Foreskin fibroblast (primary cell): ENCODE measurements at places on chromosomes 5 and 9.

DNA sequence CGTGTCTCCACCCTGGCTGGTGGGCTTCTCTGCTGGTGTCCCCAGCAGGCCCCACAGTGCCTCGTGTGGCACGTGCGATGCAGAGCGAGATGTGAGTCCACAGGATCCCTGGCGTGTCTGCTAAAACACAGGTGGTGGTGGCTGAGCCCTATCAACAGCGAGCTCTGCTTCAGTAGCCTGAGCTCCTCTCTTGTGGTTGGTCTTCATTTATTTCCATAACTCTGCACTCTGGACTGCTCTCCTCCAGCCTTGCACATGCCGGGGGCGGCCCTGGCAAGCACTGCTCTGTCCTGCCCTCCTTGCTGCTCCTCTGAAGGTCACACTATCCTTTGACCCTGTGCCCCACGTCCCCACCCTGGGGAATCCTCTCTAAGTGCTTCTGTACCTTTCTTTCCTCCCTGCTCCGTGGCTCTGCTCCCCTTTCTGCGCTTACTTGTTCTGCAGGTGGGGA lies 59.2 kb downstream of the NSUN2 start:
- no peak for DNase-seq

DNA sequence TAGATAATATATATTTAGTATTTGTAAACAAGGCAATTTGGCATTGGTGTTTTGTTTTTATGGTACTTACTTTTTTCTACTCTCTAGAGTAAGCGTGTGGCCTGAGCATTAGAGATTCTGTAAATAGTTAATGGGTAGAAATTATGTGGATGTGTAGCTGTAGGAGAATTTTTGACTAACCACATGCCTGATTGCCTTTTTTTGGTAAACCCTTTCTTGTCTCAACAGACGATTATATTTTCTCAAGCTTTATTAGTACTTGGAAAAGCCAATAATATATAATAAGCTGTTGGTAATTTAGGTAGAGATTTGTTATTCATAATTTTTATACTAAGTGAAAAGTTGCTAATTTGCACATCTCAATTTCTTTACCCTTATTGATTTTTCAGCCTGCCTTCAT lies 76.8 kb downstream of the FCHO2 start:
- DNase-seq, result no peak

- DNase-seq, result no peak
Measured at GRCh38 chr5:71529682-71530081, 57.5 kb upstream of the MCCC2 start.

GRCh38 chr5:52466113-52466512 lies 321.6 kb upstream of the ITGA1 start:
- no peak for DNase-seq

- no peak for DNase-seq
Measured at GRCh38 chr9:69176471-69177171, 2.5 kb downstream of the TJP2 start.

DNA sequence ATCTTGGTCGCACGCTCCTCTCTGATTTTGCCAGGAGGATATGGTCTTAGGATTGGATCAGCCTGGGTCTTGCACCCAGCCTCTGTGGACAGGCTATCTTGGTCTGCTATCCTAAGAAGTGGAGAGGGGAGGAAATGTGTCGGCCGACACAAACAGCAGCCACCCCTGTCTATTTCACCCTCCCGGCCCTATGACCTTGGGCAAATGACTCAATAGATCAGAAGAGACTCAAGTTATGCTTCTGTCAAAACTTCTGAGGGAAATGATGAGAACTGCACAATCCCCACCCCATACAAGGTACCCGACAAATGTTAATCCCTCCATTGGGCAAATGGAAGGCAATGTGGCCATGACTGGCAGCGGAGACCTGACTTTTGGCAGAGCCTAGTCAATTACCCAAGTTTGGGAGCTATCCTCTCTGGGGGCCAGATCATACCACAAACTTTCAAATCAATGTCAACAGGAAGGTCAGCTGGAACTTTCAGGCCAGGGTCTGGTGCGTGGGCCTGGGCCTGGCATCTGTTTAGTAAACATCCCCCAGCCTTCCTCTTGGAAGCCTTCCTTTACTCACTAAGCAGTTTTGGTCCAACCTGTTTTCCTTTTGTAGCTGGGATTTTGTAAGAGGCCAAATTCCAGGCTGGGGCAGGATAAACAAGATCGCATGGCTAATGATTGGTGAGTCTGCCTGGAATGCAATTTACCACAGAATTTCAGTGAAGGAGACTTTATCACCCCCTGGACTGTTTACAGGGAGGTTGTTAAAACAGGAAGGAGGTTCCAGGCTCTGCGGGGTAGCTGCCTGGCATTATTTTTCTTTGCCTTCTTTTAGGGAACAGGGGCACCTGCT lies 64.2 kb upstream of the CPEB4 start:
- DNase-seq, result peak; percentile 75

DNA sequence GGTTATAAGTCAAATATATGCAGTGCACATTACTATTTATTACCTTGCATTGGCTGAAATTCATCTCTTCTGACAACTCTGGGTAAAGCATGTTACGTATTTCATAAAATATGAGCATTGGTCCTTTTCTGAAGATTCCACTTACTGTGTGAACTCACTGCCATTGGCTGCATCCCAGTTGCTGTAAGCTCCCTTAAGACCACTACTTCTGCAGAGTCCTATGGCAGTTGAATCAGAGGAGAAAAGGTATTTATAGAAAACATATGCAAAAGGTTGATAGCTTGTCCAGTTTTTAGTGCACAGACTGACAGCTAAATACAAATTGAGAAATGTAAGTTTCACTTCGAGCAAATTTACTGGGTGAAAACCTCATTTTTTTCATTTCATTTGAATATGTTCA lies 394.6 kb upstream of the ARRDC3 start:
- no peak for DNase-seq

DNA sequence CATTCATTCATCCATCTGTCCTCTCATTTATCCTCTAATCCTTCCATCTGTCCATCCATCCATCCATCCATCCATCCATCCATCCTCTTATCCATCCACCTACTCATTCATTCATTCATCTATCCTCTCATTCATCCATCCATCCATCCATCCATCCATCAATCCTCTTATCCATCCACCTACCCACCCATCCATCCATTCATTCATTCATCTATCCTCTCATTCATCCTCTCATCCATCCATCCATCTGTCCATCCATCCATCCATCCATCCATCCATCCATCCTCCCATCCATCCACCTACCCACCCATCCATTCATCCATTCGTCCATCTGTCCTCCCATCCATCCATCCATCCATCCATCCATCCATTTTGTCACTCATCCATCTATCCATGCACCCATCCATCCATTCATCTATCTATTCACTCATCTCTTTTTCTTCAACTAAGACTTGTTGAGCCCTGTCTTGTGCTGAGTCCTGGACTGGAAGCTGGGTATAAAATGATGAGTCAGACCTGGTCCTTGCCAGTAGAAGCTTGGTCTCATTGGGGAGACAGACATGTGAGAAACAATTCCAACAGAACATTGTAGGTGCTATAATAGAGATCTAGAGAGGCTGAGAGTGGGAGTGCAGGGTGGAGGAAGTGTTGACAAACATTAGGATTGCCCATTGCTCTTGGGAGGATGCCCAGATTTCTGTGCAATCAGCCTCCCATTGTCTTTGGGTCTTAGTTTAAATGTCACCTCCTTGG lies 55.0 kb upstream of the IER5L start:
- DNase-seq, result peak; percentile 30

DNA sequence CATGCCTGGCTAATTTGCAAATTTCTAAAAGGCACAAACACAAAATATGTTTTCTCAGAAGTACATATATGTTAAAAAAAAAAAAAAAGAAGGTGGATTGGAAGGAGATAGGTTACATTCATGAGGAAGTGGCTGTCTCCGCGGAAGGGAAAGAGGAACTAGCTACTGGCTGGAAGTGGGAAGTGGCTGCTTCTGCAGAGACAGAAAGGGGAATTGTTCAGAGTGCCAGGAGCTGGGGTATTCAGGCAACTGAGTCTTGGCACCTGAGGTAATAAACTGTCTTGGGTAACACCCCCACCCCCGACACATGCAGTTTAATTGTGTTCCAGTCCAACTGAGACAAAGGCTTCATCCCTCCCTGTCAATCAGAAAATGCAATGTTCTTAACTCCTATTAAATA lies 45.6 kb downstream of the S1PR3 start:
- no peak for DNase-seq

DNA sequence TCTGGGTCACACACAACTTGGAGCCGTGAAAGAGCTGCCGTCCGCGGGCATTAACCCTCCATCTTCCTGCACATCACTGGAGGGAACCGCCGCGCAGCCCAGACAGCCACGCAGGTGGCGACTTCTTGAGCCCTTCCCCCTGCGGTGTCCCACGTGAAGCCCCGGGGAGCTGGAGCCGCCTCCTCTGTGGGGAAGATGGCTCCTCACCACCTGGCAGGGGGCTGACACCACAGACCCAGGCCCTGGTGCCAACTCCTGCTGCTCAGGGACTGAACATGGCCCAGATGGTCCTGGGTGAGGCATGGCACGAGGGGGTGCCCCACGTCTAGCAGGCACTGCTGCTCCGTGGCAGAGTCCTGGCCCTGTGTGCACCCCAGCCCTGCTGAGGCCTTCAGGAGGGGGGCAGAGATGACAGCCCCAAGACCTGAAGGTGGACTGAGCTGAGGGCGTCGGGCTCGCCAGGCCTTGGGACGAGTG lies 38.9 kb downstream of the NDUFS6 start:
- DNase-seq, result no peak

DNA sequence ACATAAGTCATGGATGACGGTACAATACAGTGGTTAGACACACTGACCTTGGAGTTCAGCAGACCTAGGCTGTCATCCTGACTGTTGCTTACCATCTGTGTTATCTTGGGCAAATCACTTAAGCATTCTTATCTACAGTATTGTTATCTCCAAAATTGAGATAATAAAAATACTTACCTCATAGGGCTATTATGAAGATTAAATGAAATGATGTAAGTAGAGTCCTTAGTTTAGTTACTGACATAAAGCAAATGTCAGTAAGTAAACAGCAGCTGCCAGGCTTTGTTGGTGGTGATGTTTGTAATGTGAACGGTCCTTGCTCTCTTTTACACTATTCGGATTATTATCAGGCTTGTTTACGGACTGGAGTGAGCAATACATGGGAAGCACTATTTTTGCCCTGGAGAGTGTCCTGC lies 107.3 kb upstream of the DPYSL3 start:
- no peak for DNase-seq

GRCh38 chr5:170423692-170424091 lies 34.5 kb upstream of the KCNMB1 start:
- DNase-seq, result no peak

- no peak for DNase-seq
Measured at GRCh38 chr9:89439571-89439970, 58.3 kb downstream of the SEMA4D start.

DNA sequence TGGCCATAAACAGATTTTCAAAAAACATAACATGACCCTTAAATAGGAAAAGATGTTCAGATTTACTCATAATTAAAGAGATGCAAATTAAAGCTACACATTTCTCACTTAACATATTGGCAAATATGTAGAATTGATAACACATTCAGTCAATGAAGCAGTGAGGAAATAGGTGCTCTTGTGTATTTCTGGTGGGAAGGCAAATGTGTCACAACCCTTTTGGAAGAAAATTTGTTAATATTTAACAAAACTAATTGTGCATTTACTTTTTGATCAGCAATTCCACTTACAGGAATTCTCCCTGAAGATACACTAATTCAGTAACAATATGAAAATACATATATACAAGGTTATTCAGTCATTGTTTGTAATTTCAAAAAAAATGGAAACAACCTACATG lies 68.1 kb downstream of the FBXW11 start:
- no peak for DNase-seq

- DNase-seq, result no peak
Measured at GRCh38 chr5:178474562-178475184, 115.5 kb downstream of the COL23A1 start.
